Nasal cavity respiratory epithelium epithelial cell of viscerocranial mucosa (primary cell): ENCODE measurements at places on chromosomes 2 and 18. TPM values are rescaled to one million over a fixed set of nuclear protein-coding genes. Genes with fewer than 3 reads are reported as not detected.

Gene DYSF
- 0.68 and 16.2 TPM in 2 replicates for total RNA-seq

Gene PID1
- total RNA-seq, result 3.3 and 3.8 TPM in 2 replicates

Gene TRIM43
- total RNA-seq, result under 0.01 TPM in 1 of 2 replicates, not detected in the other

Gene CPO
- total RNA-seq, result 0.14 TPM in 1 of 2 replicates, not detected in the other

Gene CETN1
- not detected in 2 replicates for total RNA-seq

Gene SLC11A1
- 0.34 and 0.64 TPM in 2 replicates for total RNA-seq
